ENCODE measurements at places on chromosomes 13 and 19. TPM values are rescaled to one million over a fixed set of nuclear protein-coding genes. Genes with fewer than 3 reads are reported as not detected.

DNA sequence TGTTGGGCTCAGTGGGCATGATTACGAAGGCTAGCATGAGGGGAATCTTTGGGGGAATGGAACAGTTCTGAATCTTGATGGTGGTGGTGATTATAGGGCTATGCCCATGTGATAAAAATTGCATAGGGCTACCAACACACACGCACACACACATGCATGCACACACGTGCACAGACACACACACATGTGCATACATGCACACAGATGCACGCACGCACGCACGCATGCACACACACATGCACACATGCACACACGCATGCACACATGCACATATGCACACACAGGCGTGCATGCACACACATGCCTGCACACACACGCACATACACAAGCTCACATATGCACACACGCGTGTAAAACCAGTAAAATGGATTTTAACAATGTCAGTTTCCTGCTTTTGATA is 85.9 kb downstream of the MUC16 start:
- DNase-seq: no peak

The LAIR1 gene
- total RNA-seq: 5.1 TPM

The IL11 gene
- total RNA-seq: not detected

The USHBP1 gene
- 4.7 TPM for total RNA-seq

The IZUMO2 gene
- total RNA-seq: not detected

The TSC22D1 gene
- total RNA-seq: 85.3 TPM

The DENND1C gene
- total RNA-seq: 0.78 TPM

All from cardiac septum (tissue), 1 donor.